ENCODE measurements at places on chromosomes 6 and 20.

GRCh38 chr6:33075208-33075567, 602 bp upstream of the HLA-DPB1 start:
- DNase-seq: no peak

DNA sequence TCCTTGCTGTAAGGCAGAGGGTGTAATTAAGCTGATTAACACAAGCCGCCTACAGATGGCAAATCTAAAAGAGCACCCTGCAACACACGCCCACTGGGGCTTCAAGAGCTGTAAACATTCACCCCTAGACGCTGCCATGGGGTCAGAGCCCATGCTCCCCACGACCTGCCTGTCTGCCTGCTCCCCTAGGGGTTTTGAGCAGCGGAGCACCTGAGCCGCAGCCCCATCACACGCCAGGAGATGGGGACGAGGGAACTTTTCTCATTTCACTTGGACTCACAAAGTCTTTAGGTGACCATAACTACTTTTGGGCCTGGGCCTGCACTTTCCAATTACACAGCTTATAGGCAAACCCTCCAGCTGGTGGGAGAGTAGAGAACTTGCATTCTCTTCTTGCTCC, 99.0 kb upstream of the SOX4 start:
- no peak for DNase-seq

- DNase-seq: no peak
Measured at GRCh38 chr6:109713097-109713496, 22.0 kb downstream of the FIG4 start.

DNA sequence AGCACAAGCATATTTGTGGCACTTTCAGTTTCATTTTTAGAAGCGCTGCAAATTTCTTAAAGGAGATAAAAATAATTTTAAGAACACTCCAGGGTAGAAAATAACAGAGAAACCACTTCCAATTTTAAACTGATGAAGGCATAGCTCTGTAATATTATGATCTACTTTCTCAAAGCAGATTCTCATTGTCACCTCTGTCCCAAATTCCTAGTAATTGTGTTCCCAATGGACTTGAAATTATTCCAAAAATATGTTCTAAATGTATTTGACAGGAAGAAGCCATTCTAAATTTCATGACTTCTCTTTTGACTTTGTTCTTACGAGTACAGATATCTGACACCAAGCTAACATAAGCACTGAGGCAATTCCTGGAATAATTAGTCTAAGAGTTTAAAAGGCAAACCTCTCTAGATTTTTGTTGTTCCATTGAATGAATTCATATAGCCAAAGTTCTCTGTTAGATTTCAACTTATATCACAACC, 140.2 kb upstream of the CARMIL1 start:
- DNase-seq: no peak

- DNase-seq: no peak
Measured at GRCh38 chr6:88989215-88989614, 25.8 kb upstream of the RNGTT start.

GRCh38 chr20:37644605-37645004, 49.2 kb upstream of the CTNNBL1 start:
- no peak for DNase-seq

GRCh38 chr6:160450849-160451248, 102.7 kb downstream of the SLC22A3 start:
- no peak for DNase-seq

DNA sequence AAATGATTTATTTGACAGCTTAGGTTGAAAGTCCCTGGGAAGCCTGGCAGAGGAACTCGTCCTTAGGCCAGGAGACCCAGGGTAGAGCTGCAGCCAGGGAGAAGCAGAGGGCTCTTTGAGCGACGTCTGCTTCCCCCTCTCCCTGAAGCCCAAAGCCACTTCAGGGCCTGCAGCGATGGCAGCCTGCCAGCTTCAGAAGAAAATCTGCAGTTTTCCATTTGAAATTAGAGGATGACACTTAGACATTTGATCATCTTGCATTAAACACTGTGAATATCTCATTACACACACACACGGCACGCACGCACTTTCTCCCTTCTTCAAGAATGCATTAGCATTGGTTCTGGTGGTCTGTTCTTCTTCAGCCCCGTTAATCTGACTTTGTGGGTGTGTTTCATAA, 96.5 kb downstream of the PLEKHG1 start:
- no peak for DNase-seq

GRCh38 chr20:37598100-37598543, 70.4 kb upstream of the BLCAP start:
- DNase-seq: no peak

GRCh38 chr6:6659600-6660327, 71.2 kb downstream of the LY86 start:
- no peak for DNase-seq

DNA sequence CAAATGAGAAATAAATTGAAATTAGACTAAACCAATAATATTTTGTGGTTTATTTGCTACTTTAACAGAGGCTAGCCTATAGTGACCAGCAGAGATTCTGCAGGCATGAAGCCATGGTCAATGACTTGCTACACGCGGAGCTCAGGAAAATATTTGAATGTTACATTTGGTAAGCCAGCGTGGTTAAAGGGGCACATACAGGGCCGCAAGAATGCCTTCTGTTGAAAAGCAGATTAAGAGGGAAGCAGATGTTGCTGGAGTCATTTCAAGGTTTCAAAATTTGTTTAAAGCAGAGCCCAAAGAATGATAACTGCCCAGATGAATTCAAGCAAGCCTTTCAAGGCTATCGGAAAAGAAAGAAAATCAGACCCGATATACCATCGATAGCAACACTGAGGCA, 294.3 kb upstream of the MAN1A1 start:
- DNase-seq: no peak
